RPMI8226 (cell line): ENCODE measurements at places on chromosomes 4 and X.

DNA sequence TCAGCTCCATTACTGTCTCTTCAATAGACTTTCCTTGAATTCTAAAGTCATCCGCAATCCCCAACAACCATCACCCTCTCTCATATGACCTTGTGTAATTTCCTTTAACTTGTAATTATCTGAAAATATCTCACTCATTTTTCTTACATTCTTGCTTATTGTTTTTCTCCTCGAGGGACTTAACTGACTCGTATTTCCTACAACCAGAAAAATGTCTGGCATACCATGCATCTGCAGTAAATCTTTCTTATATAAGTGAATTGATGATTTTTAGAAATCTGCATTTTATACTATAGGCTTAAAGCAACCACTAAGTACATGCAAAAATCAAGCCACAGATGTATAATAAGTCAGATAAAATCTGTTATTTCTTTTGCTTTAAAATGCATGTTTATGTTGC is 276.7 kb downstream of the UNC5C start:
- no peak for DNase-seq

DNA sequence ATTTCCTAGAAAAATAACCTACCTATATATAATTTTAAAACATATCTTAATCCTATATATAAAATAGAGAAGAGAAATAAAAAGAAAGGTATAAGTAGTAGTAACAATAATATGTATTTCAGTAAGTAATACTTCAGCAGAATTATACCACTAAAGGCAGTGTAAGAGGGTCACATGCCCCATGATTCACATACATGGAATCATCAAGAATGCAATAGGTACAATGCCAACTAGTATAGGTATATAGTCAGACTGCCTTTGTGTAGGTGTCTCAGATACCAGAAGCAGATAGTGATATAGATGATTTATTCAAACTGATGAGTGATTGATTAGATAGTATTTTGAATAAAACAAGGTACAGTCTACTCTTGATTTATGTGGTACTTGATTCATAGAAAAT is 9.4 kb downstream of the AIMP1 start:
- DNase-seq, result no peak

GRCh38 chrX:118879586-118879985 is 56.0 kb downstream of the ZCCHC12 start:
- no peak for DNase-seq

- DNase-seq, result no peak
These were observed 23.8 kb downstream of the CTSO start for GRCh38 chr4:155929833-155930232.

GRCh38 chrX:21738950-21739287 is 19.0 kb downstream of the SMPX start:
- DNase-seq, result no peak

DNA sequence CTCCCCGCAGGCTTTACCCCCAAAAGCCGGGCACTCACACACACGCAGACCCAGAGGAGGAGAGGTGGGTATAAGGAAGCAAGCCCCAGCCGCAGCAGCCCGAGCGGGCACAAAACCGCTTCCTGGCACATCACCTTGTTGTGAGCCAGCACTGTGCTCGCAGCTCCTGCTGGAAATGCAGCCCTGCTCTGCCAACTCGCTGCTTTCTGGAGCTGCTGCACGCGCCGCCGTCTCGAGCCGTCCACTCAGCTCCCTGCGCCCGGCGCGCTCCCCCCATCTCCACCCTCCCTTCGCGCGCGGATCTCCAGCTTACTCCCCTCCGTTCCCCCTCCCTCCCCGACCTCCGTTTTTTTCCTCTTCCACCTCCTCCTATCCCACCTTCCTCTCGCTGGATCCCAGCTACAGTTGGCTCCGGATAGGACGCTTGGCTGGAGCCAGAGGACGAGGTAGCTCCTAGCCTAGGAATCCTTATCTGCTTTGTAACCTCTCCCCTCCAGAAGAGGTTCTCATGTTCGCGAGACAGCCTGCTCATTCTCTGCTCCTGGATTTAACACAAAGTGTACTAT is at the start of gene SPOCK3:
Gene SPOCK3 (minus strand): TSS at position 179 of the 566 bp plus-strand sequence.
- DNase-seq, result peak; percentile 4

GRCh38 chrX:40544343-40545266 is 36.2 kb upstream of the ATP6AP2 start:
- peak; percentile 8 for DNase-seq

GRCh38 chrX:50635817-50636365 is 165.3 kb upstream of the DGKK start:
- DNase-seq, result no peak

GRCh38 chr4:83609365-83609764 is 73.5 kb downstream of the GPAT3 start:
- DNase-seq, result no peak

GRCh38 chrX:13778916-13779315 is 38.0 kb downstream of the GPM6B start:
- DNase-seq, result no peak

DNA sequence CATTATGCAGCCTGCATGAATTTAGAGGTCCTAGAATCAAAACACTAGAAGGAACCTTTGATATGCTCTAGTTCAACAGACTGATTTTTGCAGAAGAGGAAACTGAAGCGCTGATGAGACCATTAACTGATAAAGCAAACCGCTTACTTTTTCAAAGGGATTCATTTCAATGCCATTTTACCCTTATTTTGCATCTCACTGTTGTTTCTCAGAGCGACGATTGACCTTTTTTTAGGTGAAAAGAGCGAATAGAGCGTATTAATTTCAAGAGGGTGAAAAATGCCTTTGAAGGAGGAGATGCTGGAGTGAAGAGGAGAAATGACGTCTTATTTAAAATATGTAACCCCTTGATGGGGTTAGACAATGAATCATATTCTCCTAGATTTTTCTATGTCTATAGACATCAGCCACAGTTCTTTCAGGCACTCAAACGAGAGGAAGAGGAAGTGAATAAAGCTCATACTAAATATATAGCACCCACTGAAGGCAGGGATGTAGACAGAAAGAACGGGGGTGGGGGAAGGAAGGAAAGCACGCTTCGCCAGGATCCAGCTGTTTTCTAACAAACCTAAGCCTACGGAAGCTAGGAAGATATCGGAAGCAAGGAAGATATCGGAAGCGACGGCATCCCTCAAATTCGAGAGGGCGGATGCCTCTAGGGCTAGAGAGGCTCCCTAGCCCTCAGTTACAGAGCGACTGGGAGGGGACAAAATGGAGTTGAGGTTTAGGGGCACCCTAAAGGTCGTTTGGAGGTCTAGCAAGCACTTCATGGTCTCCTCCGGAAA is 848 bp downstream of the ACSL4 start:
- peak; percentile 30 for DNase-seq

- DNase-seq, result no peak
These were observed 214.0 kb downstream of the HS6ST2 start for GRCh38 chrX:132744470-132744869.

DNA sequence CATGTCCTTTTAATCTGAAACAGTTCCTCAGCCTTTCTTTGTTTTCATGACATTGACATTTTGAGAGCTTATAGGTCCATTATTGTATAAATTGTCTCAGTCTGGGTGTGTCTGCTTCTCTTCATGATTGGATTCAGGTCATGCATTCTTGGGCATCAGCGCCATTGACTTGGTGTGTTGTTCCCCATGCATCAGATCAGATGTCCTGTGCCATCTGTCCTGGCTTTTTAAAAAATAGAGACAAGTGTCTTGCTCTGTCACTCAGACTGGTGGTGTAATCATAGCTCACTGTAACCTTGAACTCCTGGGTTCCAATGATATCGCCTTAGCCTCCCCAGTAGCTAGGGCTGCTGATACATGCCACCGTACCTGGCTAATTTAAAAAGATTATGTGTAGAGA is 55.7 kb downstream of the TBC1D14 start:
- no peak for DNase-seq

DNA sequence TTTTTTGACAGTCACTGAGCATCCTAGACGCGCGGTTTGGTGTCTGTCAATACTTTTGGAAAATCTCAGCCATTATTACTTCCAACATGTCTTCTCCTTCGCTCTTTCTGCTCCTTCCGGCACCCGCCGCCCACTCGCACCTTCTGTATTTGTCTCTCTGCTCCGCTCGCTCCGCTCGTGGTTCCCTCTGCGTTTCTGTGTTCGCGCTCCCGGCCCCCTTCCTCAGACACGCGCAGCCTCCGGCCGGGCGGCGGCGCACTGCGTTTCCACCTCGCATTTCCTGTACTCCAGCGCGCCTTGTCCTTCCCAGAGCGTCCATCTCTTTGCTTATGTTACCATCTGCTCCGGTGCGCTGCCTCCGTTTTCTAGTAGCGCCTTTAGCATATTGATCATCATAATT is 21.1 kb downstream of the PDE6B start:
- no peak for DNase-seq

- DNase-seq, result no peak
These were observed 8.7 kb upstream of the TEX13A start for GRCh38 chrX:105229146-105229545.

DNA sequence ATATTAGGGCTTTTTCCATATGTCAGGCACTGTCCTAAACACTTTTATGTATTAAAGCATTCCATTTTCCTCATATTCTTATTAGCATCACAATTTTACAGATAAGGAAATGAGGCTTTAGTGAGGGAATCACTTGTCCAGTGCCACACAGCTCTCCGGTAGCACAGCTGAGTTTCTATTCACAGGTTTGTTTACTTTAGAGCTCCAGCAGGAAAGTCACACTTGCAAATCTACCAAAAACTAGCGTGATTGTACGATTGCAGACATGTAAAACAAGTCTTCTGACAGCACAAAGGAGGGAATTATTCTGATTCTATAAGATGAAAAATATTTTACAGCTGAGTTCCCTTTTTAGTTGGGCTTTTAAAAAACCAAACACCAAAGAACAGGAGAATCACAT is 472.1 kb downstream of the TMA16 start:
- DNase-seq, result no peak

DNA sequence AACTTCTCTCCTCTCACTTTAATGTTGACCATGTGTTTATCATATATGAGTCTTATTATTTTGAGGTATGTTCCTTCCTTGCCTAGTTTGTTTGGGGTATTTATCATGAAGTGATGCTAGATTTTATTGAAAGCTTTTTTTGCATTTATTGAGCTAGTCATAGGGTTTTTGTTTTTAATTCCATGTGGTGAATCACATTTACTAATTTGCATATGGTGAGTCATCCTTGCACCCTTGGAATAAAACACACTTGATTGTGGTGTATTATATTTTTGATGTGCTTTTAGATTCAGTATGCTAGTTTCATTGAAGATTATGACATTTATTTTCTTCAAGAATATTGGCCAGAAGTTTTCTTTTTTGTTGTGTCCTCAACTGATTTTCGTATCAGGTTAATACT is 464.6 kb downstream of the PCDH18 start:
- no peak for DNase-seq

GRCh38 chrX:97517763-97518162 is 634.1 kb downstream of the RPA4 start:
- no peak for DNase-seq

GRCh38 chrX:75746891-75747639 is 38.0 kb downstream of the MAGEE2 start:
- peak; percentile 40 for DNase-seq

DNA sequence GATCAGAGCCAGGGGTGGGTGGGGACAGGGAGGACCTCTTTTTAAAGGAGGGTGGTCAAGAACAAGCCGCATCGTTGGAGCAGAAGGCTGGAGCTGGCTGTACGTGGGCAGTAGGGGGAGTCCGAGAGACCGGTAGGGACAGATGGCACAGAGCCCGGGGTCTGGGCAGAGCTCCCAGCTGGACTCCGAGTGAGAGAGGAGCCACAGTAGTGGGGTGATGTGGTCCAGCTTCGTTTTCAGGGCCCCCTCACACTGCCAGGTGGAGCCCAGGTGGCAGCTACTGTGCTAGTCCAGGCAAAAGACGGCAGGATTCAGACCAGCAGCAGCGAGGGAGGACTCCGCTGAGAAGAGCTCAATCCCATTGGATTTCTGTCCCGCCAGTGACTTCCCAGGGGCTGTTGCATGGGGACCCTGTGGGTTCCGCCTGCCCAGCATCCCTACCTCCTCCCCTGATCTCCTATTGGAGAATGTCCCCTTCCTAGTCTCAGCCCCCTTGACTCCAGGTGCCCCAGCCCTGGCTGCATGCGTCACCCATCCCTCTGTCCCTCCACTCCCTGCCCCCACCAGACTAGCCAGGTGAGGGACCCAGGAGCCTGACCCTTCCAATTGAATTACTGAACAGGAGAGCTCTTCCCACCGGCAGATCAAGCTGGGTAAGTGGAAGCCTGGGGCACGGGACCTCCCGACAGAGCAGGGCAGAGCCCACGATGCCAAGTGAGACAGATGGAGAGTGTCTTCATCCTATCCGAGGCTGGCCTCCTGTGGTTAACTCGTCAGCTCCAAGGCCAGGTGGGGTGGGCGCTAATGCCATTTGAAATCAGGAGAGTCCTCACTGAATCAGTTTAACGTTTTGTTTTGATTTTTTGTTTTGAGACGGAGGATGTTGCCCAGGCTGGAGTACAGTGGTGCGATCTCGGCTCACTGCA is 2.9 kb downstream of the ARHGAP4 start:
- peak; percentile 74 for DNase-seq

DNA sequence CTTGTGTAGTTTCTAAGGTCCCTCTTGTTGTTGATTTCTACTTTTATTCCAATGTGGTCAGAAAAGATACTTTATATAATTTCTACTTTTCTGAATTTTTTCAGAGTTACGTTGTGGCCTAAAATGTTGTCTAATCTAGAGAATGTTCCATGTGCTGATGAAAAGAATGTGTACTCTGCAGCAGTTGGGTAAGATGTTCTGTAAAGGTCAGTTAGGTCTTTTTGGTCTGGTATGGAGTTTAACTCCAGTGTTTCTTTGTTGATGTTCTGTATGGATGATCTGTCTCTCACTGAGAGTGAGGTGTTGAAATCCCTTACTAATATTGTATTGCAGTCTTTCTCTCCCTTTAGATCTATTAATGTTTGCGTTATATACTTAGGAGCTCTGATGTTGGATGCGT is 37.0 kb upstream of the GPRIN3 start:
- DNase-seq, result no peak

GRCh38 chrX:41119803-41120202 is 34.6 kb downstream of the USP9X start:
- DNase-seq, result no peak
